ENCODE measurements at places on chromosomes 4 and X.

DNA sequence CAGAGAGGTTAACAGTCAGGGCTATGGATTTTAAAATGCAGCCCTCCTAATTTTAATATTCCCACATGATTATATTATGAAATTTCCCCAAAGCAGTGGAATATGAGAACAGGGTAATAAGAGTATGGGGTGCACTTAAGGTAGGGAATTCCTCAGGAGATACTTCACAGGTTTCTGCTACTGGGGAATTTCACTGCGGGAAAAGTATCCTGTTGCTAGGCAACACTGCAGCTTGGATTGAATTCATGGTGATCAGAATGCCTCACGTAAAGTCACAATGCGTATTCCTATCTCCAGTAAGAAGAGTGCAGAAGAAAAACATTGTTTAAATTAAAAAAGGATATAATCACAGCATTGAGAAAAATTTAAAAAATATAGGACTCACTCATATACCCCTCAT is 398.1 kb upstream of the RPS6KA3 start:
- no peak for DNase-seq

DNA sequence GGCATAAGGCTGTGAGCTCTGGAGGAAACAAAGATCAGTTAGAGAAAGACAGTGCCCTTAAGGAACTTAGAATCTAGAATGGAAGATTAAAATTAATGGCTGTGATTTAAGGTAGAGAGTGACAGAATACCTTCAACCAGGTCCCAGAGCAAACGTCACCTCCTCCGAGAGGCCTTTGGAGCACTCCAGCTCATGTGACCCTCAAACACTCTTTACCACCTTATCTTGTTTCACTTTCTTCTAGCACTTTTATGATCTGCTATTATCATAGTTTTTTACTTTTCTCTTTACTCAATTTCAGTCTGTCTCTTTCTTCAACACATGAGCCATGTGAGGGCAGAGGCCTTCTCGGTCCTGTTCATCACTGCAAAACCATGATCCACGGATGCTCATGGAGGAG is 187.0 kb downstream of the SMIM20 start:
- no peak for DNase-seq

DNA sequence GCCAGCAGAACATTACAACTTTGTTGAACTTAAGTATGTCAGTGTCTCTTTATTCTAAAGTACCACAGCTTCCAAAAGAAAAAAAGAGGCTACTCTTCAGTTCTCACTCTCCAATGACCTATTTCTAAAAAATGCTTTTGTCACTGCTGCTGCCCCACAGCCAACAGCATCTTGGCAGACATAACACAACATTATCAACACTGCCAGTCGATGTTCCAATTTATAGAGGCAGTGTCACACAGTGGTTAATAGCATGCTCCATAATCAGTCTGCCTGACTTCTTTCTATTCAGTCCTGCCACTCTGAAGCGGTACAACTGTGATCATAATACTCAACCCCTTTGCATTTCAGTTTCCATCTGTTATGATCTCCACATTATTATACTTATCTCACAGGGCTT is 69.2 kb downstream of the PLS3 start:
- DNase-seq, result no peak

DNA sequence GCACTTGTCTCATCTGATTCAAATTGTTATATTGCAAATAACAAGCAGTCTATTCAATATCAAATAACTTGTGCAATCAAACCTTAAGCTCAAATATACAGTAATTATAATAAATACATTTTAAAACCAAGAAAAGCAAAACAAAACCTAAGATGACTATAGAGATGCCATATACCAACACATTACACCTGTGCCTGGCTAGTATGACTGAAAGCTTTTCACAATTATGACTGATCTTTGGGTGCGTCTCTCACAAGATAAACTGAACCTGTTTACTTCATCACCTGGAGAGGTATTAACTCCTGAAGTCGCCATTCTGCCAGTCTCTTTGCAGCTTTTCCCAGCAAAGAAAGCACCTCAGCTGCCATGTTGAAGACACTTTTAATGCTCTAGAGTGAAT is 41.3 kb downstream of the ACSL4 start:
- DNase-seq, result no peak

DNA sequence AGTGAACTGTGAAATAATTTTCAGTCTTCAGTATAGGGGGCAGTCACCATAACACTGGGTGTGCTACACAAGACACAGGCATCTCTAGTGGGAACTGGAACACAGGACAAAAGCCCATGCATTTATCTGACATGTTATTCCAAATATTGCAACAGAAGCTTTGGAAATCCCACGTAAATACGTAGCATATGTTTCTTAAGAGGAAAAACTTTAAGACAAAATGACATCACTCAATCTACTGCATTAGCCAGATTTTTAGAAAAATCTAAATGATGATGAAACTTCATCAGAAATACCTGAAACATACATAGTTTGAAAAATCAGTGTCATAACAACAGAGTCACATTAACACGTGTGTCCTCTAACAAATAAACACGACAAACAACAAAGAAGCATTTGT is 14.5 kb downstream of the SHISA3 start:
- DNase-seq, result no peak
